Naive thymus-derived CD8-positive, alpha-beta T cell (primary cell): ENCODE measurements at places on chromosomes 1 and 21.

GRCh38 chr21:44088401-44088780 is 18.8 kb upstream of the PWP2 start:
- peak overlapping the region; percentile 99 for H3K27ac ChIP-seq
- peaks cover 58% of the 10 kb centered on the region for H3K36me3 ChIP-seq
- no peak for DNase-seq
- peak overlapping the region; percentile 76 for H3K4me3 ChIP-seq
- peaks cover 39% of the 10 kb centered on the region for H3K4me1 ChIP-seq
- no peaks in the 10 kb centered on the region for H3K27me3 ChIP-seq

GRCh38 chr1:150974580-150975478 is at the start of gene CERS2:
Gene CERS2, minus strand, starts transcription at chr1:150974835. Its CDS starts 5,745 bp downstream, at chr1:150969090.
- no peaks in the 10 kb centered on the region for H3K27me3 ChIP-seq
- H3K27ac ChIP-seq = peak within 1 kb of the TSS; percentile 92
- H3K4me1 ChIP-seq = peaks cover 34% of the 10 kb centered on the region
- DNase-seq = peak; percentile 88
- H3K36me3 ChIP-seq = no peaks in the 10 kb centered on the region
- H3K4me3 ChIP-seq = peak within 1 kb of the TSS; percentile 90

GRCh38 chr1:102191723-102192122 is 195.0 kb upstream of the OLFM3 start:
- H3K4me1 ChIP-seq = no peaks in the 10 kb centered on the region
- no peaks in the 10 kb centered on the region for H3K36me3 ChIP-seq
- no peak overlapping the region for H3K4me3 ChIP-seq

GRCh38 chr1:41661428-41662060 is 177.1 kb upstream of the EDN2 start:
- DNase-seq = no peak
- peaks cover 71% of the 10 kb centered on the region for H3K4me1 ChIP-seq
- H3K27me3 ChIP-seq = no peaks in the 10 kb centered on the region
- peak overlapping the region; percentile 60 for H3K27ac ChIP-seq

DNA sequence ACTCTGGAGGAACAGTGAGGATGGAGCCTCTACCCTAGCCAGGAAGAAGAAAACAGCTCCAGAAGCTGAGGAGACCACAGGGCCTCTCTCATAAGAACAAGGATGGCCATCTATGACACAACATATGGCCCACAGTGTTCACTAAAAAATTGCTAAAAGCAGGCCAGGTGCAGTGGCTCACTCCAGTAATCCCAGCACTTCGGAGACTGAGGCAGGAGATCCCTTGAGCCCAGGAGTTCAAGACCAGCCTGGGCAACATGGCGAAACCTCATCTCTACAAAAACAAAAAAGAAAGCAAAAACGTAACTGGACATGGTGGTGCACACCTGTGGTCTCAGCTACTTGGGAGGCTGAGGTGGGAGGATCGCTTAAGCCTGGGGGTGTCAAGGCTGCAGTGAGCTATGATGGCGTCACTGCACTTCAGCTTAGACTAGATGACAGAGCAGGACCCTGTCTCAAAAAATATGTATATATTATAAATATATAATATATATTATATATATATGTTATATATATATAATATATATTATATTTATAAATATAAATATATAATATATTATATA is 103.1 kb downstream of the TOMM20 start:
- no peaks in the 10 kb centered on the region for H3K27me3 ChIP-seq
- no peaks in the 10 kb centered on the region for H3K4me1 ChIP-seq
- no peak overlapping the region for H3K27ac ChIP-seq
- H3K36me3 ChIP-seq = no peaks in the 10 kb centered on the region
- no peak for DNase-seq
- H3K4me3 ChIP-seq = no peak overlapping the region
